ENCODE measurements at places on chromosomes 12 and 14. TPM values are rescaled to one million over a fixed set of nuclear protein-coding genes. Genes with fewer than 3 reads are reported as not detected.
A peak's percentile ranks its signal among the peaks of the same experiment; 100 is the strongest.

Gene IL22
- 0.82 TPM for total RNA-seq

GRCh38 chr14:51157012-51157411, 62.1 kb upstream of the TRIM9 start:
- no peak for DNase-seq

Gene KRT86
- total RNA-seq = not detected

GRCh38 chr14:60760644-60761364, 26.2 kb downstream of the MNAT1 start:
- no peak for DNase-seq

DNA sequence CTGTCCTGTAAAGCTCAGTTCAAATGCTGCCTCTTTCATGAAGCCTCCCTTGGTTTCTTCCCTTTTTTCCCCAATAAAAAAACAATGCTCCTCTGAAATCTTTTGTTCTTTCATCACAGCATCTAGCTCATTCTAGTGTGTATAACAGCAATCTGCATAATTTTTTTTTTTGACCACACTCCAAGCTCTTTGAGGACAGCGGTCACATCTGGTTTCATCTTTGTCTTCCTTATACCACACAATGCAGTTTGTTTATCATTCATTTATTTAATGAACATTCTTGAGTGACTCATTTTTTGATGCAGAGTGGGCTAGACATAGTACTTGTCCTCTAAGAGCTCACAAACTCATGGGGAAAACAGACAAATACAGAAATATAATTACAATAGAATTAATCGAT, 7.3 kb downstream of the GNG2 start:
- DNase-seq = no peak

DNA sequence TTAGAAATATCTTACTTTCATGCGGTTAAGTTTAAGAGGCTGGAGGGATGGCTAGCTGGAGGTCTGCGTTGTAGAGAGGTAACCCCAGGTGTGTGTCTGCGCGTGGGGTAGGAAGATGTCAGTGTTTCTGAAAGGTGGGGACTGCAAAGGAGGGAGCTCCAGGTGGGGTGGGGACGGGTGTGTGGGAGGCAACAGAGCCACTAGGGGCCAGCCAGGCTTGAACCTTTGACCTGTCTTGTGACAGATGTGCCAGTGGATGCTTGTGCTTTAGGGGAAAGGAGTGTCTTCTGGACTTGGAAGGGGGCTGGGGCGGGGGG, 841 bp downstream of the GLI1 start:
- no peak for DNase-seq

DNA sequence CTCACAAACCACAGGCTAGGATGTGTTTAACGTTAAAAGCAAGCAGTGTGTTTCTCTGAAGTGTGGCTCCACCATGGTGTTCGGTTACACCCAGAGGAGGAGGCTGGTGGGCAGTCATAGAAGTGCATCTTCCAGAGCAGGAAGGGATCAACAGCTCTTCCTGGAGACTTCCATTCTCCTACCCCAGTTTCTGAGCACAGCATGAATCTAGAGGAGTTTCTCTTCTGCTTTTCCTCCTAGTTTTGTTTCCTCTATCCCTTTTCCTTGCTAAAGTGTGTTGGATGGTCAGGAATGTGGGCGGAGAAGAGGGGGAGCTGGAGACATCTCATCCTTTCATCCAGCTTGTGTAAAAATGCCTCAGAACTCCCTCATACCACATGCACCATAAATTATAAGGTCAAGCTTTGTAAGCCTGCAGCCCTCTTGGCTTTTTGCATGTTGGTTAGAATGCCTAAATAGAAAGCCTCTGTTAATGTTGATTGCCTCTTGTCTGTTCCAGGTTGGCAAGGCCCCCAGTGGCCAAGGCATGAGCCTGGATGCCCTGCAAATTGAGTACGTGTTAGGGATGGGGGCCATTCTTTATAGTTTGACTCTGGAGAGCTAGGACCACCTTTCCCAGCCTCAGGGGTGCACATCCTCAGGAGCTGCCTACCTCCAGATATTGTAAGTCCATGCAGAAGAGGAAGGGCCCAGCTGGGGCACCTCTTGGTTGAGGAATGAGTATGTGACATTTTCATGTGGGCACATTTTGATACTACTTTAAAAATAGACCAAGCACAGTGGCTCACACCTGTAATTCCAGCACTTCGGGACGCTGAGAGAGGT, 4.0 kb upstream of the CKAP4 start:
- DNase-seq = no peak

Gene CLEC14A
- total RNA-seq = 2.9 TPM

Gene TBC1D30
- 30.9 TPM for total RNA-seq

Gene NTS
- total RNA-seq = 1.2 TPM

DNA sequence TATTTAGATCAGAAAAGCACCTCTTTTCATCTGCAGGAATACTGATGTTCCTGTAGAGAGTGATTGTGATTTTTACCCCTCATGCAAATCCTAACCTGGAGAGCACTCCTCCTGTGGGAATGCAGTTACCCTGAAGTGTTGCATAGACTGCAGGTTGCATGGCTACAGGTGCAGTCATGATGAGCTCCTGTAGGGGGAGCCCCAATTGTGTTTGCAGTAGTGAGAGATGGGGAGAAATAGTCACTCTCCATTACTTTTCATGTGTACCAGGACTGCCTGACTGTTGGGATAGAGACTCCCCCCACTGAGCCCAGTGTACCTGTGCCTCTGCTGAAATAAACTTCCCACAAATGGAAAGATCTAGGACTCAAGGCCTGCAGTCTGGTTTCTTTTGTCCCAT, 1086.5 kb downstream of the SLC6A15 start:
- DNase-seq = no peak

GRCh38 chr12:18797604-18798003, 59.7 kb downstream of the CAPZA3 start:
- no peak for DNase-seq

DNA sequence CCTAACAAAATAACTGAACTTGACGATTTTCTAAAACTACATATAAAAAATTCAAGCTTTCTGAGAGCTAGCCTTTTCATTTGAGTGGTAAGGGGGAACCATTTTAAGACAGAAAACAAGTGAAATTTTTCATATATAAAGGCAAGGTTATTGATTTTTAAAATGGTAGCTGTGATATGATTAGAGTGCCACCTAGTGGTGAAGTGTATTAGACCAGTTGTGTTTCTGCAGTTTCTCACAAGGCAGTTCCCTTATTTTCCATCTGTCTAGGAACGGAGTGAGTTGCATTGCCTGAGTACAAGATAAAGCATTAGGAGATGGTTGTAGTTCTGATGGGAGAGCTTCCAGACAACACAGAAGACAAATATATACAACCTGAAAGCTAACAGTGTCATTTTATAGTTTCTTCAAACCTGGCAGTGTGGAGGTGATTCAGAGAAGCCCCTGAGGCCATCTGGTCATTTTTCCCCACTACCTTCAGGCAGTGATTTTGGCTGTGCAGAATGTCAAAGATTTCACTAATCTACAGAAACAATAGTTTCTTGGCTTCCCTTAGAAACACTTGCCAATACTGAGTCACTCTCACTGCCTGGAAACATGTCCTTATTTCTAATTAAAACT, 180.8 kb downstream of the C12orf50 start:
- peak; percentile 23 for DNase-seq

- DNase-seq = no peak
These were observed 266.3 kb downstream of the ZFP36L1 start for GRCh38 chr14:68526512-68527091.

- DNase-seq = no peak
These were observed 180.6 kb upstream of the EEA1 start for GRCh38 chr12:93109551-93110203.

Gene ZDHHC22
- 9.8 TPM for total RNA-seq

DNA sequence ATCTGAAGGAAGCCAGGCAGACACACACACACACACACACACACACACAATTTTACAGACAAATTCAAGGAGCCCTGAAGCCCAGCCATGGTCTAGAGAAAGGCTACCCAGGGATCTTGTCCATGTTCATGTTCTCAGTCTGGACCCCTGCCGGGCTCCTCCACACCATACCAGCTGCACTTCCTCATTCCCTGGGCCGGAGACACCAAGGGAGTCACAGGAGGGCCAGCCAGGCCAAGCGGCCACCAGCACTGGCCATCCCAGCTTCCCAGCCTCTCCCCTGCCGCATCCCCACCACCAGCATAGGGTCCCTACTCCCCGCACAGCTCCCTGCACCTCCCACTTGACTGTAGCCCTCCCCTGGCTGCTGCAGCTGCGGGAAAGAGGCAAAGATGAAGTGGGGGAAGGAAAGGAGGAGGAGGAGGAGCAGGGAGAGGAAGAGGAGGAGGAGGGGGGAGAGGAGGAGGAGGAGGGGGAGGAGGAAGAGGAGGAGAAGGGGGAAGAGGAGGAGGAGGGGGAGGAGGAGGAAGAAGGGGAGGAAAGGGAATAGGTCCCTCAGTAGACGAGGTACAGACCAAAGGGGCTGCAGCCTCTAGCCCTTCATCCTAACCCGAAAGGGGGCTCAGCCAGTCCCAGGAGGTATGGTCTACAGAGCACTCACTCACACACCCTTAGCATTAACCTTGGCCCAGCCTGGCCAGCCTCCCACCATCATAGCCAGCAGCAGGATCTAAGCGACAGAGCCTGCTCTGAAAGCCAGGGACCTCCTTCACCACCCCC, 293.2 kb downstream of the DPF3 start:
- no peak for DNase-seq

- DNase-seq = no peak
These were observed 38.7 kb upstream of the ZNF641 start for GRCh38 chr12:48389409-48389808.

- peak; percentile 46 for DNase-seq
These were observed 30.3 kb downstream of the HIP1R start for GRCh38 chr12:122865268-122866231.

DNA sequence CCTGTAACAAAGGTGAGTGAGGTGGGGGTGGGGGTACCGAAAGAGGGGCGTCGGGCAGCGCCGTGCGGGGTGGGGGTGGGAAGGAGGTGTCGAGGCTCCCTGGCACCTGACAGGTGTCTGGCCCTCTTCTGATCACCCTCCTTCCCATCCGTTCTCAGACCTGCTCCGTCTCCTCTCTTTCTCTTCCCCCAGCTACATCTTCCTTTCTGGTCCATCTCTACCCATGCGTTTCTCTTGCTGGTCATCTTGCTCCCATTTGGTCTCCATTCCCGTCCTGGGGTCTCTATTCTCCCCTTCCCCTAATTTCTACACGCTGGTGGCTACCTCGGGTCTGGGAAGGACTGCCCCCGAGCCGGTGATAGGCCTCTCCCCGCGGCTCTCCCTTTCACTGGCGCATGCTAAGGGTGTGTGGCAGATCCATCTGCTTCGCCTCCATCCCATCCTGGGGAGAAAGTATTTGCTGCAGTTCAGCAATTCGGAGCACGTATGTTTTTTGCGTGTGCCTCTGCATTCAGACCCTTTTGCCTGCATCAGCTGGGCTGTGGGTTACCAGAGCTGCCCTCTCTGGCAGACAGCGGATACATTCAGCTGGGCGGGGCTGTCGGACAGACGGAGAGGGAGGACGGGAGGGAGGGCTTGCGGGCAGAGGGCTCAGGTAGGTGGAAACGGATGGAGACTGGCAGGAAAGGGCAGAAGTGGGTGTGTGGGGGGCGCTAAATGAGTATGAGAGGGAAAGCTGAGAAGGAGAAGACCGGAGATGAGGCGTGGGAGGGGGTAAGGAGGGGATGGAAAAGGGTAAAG, 730 bp downstream of the CLSTN3 start:
- peak; percentile 84 for DNase-seq

DNA sequence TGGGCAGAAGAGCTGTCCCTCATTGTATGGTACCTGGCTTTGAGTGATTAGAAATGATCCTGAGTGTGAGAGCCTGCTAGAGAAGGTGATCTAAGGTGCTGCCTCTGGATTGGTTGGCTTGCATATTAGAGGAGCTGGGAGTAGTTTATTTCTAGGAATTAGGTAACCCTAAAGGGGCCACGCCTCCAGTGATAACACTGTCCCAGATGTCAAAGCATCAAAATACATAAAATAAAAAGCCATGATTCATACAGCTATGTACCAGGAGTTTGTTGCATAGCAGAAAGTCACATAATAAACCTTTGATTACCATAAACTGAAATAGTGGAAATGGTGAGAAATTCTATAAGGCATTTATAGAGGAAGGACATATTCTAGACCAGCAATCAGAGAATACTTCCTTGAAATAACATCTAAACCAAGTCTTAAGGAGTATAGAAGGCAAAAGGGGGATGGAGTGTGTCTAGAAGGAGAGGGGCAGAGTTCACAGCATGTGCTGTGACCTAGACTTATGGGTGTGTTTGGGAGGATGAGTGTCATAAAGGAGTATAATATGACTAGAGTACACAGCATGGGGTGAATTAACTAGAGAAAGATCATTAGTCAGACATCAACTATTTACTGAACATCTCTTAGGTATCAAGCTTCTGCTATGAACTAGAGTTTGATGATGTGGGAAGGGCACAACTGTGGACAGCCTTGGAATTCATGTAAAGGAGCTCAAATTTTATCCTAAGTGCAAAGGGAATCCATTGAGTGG, 686.4 kb downstream of the GALC start:
- no peak for DNase-seq

- no peak for DNase-seq
These were observed 6.7 kb downstream of the CCDC88C start for GRCh38 chr14:91410771-91411536.

GRCh38 chr12:4555804-4556203, 6.2 kb upstream of the DYRK4 start:
- DNase-seq = no peak

DNA sequence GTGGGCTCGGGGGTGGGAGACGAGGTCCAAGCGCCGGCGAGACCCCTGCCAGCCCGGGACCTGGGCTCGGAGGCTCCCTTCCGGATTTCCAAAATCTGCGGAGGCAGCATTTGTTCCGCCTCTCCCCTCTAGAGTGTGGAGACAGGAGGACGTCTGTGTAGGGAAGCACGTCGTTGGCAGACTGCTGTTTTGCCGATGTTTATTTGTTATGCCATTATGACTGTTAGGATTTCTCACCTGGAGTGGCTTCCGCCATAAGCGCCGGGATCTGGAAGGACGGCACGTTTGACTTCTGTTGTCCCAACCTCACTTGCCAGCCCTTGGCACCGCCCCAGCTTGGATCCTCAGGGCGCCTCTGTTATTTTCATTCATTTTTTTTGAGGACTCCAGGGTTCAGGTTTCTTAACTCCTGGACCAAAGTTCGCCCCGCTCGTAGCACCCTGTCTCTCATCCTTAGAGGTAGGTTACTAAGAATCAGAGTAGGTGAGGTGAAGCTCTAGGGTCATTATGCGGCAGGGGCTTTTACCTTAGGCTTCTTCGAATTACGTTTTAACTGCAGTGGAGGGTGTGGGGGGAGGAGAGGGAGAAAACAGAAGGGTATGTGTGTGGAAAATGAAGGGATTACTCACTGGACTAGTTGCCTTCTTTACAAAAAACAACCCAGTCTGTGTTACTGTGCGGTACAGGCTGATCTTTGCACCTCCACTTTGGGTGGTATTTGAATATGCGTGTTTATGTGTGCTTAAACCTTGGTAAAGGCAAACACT, 547 bp upstream of the PYGL start:
- no peak for DNase-seq

Gene MYF6
- total RNA-seq = 0.64 TPM

GRCh38 chr14:90965765-90966164, 94.7 kb downstream of the RPS6KA5 start:
- no peak for DNase-seq

Gene SYCP3
- 1.3 TPM for total RNA-seq

- DNase-seq = no peak
These were observed 36.5 kb downstream of the PAPLN start for GRCh38 chr14:73273799-73274198.

Gene NYNRIN
- 31.8 TPM for total RNA-seq

Data from cerebellum (tissue), 4 donors.